ENCODE measurements at places on chromosomes 7 and 10.

- no peak for DNase-seq
Observed at GRCh38 chr7:148044173-148044572, 546.4 kb upstream of the C7orf33 start.

DNA sequence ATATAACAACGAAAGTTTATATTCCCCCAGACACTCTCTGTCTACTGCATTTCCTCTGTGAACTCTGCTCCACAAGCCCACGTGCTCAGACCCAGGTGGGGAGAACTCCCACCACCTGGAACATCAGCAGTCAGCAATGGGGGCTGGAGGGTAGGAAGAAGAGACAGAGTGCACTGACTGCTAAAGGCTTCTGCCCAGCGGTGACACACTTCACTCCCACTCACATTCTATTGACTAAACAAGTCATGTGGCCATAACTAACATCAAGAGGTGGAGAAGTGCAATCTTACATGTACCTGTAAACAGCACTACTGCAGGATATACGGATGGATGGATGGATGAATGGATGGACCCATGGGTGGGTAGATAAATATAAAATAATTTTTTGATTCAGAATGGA, 122.2 kb downstream of the MPP7 start:
- DNase-seq, result no peak

GRCh38 chr10:3248526-3249306, 76.1 kb upstream of the PITRM1 start:
- DNase-seq, result no peak

- DNase-seq, result peak; percentile 20
Observed at GRCh38 chr10:51960494-51960895, 261.1 kb upstream of the CSTF2T start.

All from H7 (cell line).